ENCODE measurements at places on chromosomes 13 and 19.

DNA sequence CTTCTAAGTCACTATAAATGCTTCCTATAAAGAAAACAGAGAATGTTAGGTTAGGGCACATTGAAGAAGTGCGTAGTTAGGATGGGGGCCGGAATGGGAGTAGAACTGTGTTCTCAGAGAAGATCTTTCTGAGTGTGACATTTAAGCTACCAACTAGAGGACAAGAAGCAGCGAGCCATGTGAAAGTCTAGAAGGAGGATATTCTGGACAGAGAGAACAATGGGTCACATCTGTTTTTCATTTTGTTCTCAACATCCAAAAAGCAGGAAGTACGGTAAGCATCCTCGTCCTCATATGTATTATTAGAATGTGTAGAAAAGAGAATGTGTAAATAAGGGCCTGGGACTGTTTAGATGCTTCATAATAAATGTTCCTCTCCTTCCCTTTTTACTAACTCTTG, 44.5 kb upstream of the PARP4 start:
- no peak for DNase-seq

DNA sequence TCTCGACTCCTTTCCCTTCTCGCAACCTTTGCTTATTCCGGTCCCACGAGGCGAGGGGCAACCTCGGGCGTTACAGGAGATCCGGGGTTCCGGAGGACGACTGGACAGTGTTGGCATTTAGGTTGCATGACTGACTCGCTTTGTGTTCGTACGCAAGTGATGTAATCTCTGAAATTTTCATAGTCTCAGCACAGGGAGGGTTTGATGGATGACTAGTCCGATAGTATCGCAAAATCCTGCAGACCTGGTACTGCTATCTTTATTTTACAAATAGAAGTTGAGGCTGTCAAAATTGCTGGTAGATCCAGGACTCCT, 342 bp downstream of the DDX49 start:
- DNase-seq, result no peak

- DNase-seq, result no peak
Measured at GRCh38 chr13:111066544-111066943, 48.6 kb upstream of the ARHGEF7 start.

- no peak for DNase-seq
Measured at GRCh38 chr13:21971662-21972621, 301.1 kb downstream of the FGF9 start.

- no peak for DNase-seq
Measured at GRCh38 chr19:56933014-56933705, 92.6 kb upstream of the PEG3 start.

DNA sequence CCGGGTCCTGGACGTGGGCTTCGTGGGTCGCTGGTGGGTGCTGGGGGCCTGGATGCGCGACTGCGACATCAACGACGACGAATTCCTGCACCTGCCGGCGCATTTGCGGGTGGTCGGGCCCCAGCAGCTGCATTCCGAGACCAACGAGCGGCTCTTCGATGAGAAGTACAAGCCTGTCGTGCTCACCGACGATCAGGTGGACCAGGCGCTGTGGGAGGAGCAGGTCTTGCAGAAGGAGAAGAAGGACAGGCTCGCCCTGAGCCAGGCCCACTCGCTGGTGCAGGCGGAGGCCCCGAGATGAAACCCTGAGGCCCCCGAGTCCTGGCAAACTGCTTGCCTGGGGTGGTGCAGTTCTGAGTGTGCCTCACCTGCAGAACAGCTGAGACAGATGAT, 787 bp downstream of the TIMM29 start:
- peak; percentile 2 for DNase-seq

Measured in T1000 (cell line).